ENCODE measurements at places on chromosomes 5 and 9. TPM values are rescaled to one million over a fixed set of nuclear protein-coding genes. Genes with fewer than 3 reads are reported as not detected.

DNA sequence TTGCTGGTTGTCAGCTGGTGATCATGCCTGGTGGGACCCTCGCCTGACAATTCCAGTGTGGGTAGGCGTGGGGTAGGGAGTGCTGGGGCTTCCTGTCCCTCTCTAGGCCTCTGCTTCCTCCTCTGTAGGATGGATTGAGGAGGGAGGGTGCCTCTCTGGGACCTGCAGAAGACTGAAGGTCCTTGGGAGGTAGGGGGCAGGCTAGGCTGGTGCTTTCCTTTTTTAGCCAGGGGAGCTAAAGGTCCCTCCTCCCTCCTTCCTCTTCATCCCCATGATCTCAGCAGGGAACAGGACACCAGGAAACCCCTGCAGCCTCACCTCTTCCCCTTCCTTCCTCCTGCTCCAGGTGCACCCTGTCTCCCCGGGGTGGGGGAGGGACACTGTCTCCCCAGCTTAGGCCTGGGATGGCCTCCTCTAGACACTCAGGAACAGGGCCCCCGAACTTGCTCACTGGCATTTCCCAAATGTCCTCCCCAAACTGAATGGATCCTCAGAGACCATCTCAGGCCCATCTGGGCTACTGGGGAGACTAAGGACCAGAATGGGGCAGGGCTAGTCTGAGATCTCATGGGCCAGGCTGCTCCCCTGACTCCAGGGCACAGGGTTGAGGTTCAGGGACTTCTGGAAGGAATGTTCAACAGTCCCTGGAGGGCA, 8.4 kb downstream of the SH2D3C start:
- H3K27me3 ChIP-seq, result no peaks in the 10 kb centered on the region
- DNase-seq, result no peak
- no peaks in the 10 kb centered on the region for H3K36me3 ChIP-seq
- H3K4me1 ChIP-seq, result peaks cover 19% of the 10 kb centered on the region
- H3K27ac ChIP-seq, result peak overlapping the region; percentile 36

DNA sequence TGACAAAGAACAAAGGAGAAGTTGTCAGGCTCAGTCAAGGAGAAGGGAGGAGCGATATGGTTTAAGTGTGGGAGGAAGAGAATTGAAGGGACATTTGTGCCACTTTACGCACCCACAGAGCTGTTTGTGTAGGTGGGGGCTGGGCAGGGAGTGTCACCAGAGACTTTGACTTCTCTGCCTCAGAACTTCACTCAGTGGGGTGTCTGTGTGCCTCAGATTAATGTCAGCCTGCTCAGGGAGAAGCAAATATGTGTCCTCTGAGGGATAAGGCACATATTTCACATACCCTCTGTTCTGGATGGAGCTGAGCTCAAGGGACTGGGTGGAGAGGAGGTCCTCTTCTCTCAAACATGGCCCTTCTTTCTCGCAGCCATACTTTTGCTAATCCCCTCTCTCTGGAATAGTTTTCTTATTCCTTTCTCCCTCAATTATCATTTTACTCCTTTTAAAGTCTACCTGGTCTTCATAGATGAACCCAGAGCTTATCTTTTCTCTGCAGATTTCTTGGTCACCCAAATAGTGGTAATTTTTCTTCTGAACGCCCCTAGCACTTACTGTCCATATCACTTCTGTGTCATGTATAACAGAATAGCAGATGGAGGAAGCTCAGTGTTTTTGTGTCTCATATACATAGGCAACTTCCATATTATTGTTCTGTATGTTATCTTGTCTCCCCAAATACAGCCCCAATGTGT, 77.0 kb downstream of the IQGAP2 start:
- no peaks in the 10 kb centered on the region for H3K36me3 ChIP-seq
- H3K27me3 ChIP-seq, result no peaks in the 10 kb centered on the region
- no peak overlapping the region for H3K27ac ChIP-seq
- DNase-seq, result no peak
- H3K4me1 ChIP-seq, result no peaks in the 10 kb centered on the region

- H3K27me3 ChIP-seq, result no peaks in the 10 kb centered on the region
- H3K4me1 ChIP-seq, result peaks cover 2% of the 10 kb centered on the region
- H3K4me3 ChIP-seq, result no peak overlapping the region
- no peak overlapping the region for H3K27ac ChIP-seq
- H3K36me3 ChIP-seq, result no peaks in the 10 kb centered on the region
- no peak for DNase-seq
Observed at GRCh38 chr5:36153298-36153677, 1.4 kb downstream of the SKP2 start.

DNA sequence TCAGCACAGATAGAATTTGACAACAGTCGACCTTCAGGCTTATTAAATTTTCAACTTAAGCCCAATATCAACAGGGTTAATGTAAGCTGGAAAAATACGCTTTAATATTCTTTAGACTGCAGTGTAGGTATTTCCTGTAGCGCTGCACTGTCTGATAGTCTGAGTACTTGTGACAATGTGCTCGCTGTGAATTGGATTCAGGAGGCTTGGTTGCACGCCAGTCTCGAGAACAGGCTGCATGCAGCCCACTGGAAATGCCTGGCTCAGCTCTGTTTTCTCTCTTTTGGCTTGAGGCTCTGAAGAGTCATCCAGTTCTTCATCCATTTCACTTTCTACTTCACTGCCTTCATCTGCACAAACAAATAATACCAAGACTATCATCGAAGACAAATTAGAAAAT, 300.9 kb downstream of the RFX3 start:
- H3K27me3 ChIP-seq, result no peaks in the 10 kb centered on the region
- no peak overlapping the region for H3K4me3 ChIP-seq
- no peak overlapping the region for H3K27ac ChIP-seq
- H3K36me3 ChIP-seq, result no peaks in the 10 kb centered on the region
- H3K4me1 ChIP-seq, result no peaks in the 10 kb centered on the region

Gene SPINK6
- total RNA-seq, result not detected

DNA sequence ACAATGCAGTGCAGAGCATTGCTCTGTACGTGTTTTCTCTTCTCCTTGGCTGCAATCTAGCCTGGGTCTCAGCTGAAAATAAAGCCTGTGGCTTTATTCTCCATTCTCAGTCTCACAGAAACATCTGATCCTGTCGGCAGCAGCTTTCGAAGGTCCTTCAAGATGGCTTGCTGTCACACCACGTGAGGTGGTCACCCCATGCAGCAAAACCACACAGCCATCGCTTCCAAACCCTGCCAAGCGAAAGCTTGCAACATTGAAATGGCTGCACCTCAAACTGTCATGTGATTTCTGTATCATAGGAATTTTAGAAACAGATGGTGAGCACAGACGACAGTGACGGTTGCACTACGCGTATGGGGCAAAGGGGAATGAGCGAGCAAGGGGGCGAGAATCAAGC, 98.5 kb upstream of the SMARCA2 start:
- H3K36me3 ChIP-seq, result no peaks in the 10 kb centered on the region
- DNase-seq, result no peak
- no peak overlapping the region for H3K27ac ChIP-seq
